ENCODE measurements at places on chromosomes 4 and X. TPM values are rescaled to one million over a fixed set of nuclear protein-coding genes. Genes with fewer than 3 reads are reported as not detected.

HHIP gene
- 0.06 TPM for polyA plus RNA-seq

HSPA4L gene
- polyA plus RNA-seq = 2.1 TPM

AMTN gene
- not detected for polyA plus RNA-seq

- no peak for DNase-seq
Observed at GRCh38 chr4:185552254-185552653, 16.9 kb upstream of the PDLIM3 start.

DNA sequence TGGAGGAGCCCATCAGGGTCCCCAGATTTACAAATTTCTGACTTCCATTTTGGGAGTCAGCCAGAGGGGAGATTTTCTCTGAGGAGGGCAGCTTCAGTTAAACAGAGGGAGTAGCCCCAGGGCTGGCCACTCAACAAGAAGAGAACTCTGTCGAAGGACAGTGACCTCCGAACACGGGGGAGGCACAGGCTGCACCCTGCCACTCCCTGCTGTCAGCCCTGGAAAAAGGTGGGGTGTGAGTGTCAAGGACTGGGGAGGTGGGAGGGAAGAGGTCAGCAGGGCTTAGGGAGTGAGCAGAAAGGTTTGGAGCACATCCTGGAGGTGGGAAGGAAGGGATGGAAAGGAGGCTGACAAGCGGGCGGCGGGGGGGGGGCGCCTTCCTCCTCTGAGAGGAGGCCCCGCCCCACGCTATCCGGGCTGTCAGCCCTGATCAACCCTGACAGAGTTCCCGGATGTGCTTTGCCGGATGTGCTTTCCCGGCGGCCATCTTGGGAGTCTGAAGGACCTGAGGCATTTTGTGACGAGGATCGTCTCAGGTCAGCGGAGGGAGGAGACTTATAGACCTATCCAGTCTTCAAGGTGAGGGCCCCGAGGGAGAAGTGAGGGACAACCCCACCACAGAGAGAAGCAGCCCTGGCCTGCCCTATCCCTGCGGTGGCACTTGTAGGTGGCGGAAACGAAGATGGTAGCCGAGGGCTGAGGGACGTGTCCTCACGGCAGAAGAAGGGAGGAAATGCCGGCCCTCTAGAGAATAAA, at the start of gene MAGEC1:
Gene MAGEC1 (plus strand): TSS at position 495 of the 756 bp plus-strand sequence. CDS start 1,179 bp downstream, outside the sequence.
- no peak for DNase-seq

DNA sequence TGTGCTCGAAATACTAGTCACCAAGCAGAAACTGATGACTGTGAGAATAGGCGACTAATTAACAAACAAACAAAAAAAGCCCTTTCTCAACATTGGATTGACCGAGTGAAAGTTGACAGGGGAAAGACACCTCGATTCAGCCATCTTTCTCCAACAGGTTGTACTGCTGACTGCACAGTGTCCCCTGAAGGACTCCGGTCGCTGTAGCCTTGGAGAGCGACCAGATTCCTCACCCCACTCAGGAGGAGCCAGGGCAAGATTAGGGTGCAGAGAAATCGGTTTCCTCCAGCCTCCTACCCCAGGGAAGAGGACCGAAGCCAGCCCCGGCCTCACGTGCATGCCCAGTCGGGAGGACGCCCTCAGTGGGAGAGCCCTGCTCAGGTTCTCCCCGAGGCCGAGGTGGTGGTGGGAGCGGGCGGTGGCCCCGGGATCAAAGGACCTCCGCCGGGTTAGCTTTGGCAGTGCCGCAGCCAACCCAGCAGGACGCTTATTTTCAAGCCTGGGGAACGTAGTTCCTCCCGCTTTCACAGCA, 1.1 kb upstream of the RAP1GDS1 start:
- no peak for DNase-seq

DNA sequence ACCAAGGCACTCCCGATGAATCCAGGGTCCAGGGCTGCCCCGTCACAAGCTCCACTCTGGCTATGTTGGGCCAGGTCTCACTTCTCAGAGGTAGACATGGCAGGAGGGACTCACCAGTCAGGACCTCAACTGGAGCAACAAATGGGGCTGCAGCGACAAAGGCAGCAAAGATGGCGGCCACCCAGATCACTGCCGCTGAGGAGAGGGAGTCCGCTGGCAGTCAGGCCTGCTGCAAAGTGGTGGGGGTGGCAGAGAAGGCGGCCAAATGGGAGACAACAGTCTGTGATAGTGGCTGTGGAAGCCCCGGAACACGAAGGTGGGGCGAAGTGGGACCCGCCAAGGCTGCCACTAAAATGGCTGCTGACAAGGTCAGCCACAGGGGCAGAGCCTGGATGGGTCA, 143.3 kb upstream of the RADX start:
- no peak for DNase-seq

GRCh38 chr4:137702512-137702911, 170.2 kb upstream of the PCDH18 start:
- no peak for DNase-seq

- no peak for DNase-seq
Observed at GRCh38 chr4:39648827-39649558, 10.3 kb upstream of the SMIM14 start.

DNA sequence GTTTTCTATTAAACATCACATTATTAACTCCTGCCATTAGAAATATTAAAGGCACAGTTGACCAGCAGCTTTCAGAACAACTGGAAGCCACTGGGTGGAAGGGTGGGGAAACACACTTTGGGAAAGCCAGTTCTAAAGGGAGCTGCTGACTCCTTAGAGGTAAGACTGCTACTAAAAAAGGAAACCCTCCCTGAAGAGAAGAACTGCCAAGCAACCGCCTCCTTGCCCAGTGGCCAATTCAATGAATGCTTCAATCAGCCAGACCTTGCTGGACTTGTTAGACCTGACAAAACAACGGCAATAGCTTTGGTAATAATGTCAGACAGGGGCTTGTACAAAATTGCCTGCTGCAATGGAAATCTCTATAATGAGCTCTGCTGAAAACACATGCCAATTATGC, 15.6 kb downstream of the OPHN1 start:
- DNase-seq = no peak

DNA sequence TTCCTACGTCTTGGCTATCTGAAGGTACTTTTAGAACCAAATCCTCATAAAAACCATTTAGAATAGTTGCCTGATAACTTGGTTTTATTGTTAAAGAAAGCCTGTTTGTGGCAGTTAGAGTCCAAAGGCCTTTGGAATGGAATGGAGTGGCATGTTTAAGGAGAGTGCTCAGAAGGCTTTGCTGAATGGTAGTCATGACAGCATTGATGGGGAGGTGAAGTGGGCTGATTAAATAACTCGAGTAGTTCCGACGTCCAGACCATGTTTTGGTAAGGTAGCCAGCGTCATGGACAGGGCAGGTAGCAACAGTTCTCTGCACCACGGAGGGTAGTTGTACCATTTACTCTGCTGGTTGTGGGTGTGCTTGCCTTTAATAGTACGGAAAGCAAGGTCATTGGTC, 86.3 kb upstream of the CLDN34 start:
- no peak for DNase-seq

- DNase-seq = peak; percentile 78
Observed at GRCh38 chr4:109977854-109978501, 65.3 kb downstream of the EGF start.

GRCh38 chr4:94202769-94203168, 4.9 kb upstream of the SMARCAD1 start:
- DNase-seq = no peak

- no peak for DNase-seq
Observed at GRCh38 chrX:51834076-51834475, 59.3 kb upstream of the MAGED1 start.

GRCh38 chrX:112147206-112147605, 64.6 kb upstream of the TRPC5 start:
- peak; percentile 34 for DNase-seq

DNA sequence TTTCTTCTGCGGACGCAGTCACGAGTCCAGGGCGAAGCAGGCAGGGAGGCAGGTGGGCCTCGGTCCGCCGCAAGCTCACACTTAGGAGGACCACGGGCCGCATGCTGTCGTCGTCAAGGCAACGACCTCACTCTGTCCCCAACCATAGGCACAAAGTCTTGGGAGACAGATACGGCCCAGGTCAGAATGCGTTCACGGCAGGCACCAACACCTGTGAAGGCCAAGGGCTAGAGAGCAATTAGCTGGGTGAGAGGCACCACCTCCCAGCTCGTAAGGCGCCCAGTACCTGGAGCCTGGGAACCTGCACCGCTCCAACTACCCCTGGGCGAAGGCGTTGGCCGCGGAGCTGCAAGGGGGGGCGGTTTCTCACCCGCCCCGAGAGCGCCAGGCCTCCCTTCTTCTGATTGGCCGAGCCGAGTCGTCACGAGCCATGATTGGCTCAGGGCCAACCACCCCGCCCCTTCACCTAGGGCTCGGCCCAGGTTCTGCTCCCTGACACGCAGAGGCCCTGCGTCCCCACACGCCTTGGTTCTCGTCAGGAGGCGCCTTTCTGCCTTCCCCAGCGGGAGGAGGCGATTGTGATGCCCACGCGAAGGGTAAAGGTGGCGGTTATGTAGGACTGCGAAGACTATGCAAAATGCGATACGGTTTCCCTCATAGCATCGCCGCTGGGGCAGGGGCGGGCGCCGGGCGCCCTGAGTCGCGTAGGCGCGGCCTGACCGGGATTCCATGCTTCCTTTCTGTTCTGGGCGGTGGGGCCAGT, at the start of gene CDKL2:
Gene CDKL2 (minus strand): TSS at position 355 of the 763 bp plus-strand sequence. CDS start 4,540 bp downstream, outside the sequence.
- DNase-seq = peak; percentile 53

DNA sequence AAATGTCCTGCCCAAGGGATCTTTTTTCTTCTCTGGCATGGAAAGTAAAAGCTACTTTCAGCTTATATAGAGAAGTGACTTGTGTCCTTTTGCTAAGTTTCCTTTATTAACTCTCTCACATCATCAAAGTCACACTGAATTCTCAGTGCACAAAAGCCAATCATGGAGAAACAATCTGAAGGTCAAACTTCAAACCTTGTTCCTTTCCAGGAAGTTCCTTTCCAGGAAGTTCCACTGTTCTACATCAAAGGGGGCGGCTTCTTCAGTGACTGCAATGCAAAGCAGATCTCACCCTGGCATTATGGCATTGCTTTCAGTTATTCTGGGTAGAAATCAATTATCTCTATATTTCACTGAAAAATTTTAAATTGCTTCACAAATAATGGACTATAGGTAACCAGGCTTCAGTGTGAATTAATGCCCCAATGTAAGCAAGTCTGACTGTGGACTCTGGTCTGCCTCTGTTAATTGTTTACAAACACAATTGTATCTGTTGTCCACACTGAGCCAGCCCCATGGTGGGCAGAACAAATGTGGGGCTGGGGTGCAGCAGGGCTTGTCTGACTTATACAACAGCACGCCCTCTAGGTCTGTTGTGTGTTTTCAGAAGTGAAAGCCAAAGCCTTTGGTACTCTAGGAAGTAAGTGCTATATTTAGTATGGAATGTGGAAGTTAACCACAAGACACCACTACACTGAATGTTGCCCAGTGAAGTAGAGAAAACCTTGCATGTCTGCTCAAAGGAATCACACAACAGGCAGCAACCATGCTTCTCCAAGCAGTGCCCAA, 98.8 kb downstream of the CDS1 start:
- DNase-seq = peak; percentile 78

- DNase-seq = peak; percentile 54
Observed at GRCh38 chr4:7256984-7257810, 64.9 kb downstream of the SORCS2 start.

GRCh38 chr4:139965789-139966188, 188.2 kb downstream of the MAML3 start:
- no peak for DNase-seq

DNA sequence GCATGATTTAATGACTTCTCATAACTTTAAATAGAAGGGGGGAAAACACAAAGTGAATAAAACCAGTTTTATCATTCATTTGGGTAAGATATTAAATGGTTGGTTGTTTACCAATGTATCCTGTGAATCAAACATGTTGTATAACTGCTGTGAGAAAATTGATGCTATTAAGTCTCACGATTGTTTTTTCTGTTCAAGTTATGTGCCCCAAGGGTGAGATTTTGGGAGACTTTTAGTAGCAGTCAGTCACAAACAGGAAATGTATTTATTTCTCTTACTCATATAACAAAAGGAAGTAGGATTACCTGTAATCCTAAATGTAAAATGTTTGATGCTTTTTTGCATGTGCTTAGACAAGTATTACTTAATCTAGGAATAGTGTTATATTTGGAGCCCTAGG, 39.2 kb downstream of the MTHFD2L start:
- DNase-seq = no peak

DNA sequence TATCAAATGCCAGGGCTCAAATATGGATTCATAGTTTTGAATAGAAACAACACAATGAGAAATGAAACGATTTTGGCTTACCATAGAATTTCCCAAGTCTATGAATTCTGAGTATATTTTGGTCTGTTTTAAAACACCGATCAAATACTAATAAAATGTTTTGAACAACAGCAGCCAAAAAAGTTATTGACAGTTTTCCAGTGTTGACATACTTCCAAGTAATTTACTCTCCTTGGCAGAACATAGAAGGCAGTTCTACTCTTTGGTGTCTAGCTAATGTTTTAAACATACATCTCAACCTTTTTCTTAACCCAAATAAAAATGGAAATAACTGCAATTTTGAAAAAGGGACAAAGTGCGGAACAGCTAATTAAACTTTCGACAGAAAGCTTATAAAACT, 1419.8 kb downstream of the ADGRL3 start:
- no peak for DNase-seq

GRCh38 chr4:117447925-117448324, 362.5 kb upstream of the TRAM1L1 start:
- DNase-seq = no peak

DNA sequence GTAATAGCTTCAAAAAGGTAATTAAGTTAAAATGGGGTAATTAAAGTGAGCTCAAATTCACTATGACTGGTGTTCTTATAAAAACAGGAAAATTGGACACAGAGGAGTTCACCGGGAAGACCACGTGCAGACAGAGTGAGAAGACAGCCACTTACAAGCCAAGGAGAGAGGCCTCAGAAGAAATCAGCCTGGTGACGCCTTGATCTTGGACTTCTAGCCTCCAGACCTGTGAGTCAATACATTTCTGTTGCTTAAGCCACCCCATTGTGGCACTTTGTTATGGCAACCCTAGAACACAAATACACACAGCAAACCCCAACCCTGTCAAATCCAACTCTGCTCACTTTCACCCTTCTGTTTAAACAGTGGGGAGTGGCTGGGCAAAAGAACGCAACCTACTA, 4.1 kb upstream of the CD38 start:
- peak; percentile 46 for DNase-seq

DNA sequence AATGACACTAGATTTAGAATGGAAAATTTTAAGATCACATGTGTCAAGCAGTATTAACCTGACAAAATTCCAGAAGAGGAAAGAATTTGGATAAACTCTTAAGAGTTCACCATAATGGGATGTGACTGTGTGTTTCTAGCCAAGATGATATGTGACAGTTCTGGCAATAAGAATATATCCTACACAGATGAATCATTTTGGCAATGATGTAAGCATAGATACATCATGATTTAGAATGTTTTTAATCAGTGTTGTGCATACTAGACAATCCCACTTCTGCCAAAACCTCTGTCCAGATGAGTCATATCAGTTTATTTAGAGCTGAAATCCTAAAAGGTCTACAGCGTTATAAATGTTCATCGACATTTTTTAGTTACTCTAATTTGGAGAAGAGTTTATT, 48.8 kb downstream of the PTCHD1 start:
- peak; percentile 71 for DNase-seq

DNA sequence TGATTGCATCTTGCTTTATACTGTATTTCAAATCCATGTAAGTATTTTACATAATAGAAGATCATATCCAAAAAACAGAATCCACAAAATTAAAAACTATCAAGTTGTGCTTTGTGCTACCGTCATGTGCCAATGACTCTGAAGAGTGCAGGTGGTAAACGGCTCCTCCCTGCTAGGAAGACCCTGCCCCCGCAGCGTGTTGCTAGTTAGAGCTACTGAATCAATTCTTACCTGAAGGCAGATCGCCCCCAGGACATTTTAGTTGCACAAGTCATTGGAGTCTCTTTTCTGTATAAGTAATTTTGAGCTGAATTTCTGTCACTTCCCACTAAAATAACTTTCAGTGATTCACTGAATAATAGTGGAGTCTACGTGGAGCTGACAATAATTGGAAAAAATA, 599.5 kb upstream of the ZFP42 start:
- no peak for DNase-seq
